ENCODE measurements at places on chromosomes 4 and X. TPM values are rescaled to one million over a fixed set of nuclear protein-coding genes. Genes with fewer than 3 reads are reported as not detected.

- H3K4me3 ChIP-seq, result no peak overlapping the region
- H3K4me1 ChIP-seq, result no peaks in the 10 kb centered on the region
- H3K27ac ChIP-seq, result no peak overlapping the region
- no peaks in the 10 kb centered on the region for H3K27me3 ChIP-seq
- H3K36me3 ChIP-seq, result peaks cover 14% of the 10 kb centered on the region
These were observed 9.0 kb downstream of the HMGB2 start for GRCh38 chr4:173325007-173325736.

- H3K4me3 ChIP-seq, result no peak overlapping the region
- no peaks in the 10 kb centered on the region for H3K4me1 ChIP-seq
These were observed 43.9 kb downstream of the DCTD start for GRCh38 chr4:182873289-182873688.

DNA sequence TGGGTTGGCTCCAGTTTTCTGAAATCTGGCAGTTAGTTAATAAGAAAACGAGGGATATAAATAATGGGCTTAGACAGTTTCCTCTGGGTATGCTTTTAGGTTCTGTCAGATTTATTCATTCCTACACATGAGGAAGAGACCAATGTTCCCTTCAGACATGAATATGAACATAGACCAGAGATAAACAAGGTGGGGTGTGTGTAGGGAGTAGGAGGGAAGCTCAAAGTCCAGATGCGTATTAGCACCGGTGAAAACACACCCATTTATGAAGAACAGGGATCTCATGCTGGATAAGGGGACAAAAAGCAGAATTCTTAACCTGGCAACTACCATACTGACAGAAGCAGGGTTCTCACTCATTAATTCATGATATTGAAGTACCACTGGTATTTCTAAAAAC is 223.0 kb downstream of the SOWAHB start:
- H3K27ac ChIP-seq, result no peak overlapping the region
- DNase-seq, result no peak
- no peak overlapping the region for H3K4me3 ChIP-seq
- H3K36me3 ChIP-seq, result no peaks in the 10 kb centered on the region
- H3K27me3 ChIP-seq, result no peaks in the 10 kb centered on the region
- H3K4me1 ChIP-seq, result 0 out of 2 replicates have a peak, but pooled peaks cover 4% of the 10 kb centered on the region

GRCh38 chr4:30792601-30793000 is 72.4 kb downstream of the PCDH7 start:
- H3K27ac ChIP-seq, result no peak overlapping the region
- no peak for DNase-seq
- H3K4me3 ChIP-seq, result no peak overlapping the region
- no peaks in the 10 kb centered on the region for H3K36me3 ChIP-seq
- H3K4me1 ChIP-seq, result no peaks in the 10 kb centered on the region

IL2RG gene
- total RNA-seq, result not detected

TRIM75 gene
- total RNA-seq, result not detected
